ENCODE measurements at places on chromosomes 13 and 19.

DNA sequence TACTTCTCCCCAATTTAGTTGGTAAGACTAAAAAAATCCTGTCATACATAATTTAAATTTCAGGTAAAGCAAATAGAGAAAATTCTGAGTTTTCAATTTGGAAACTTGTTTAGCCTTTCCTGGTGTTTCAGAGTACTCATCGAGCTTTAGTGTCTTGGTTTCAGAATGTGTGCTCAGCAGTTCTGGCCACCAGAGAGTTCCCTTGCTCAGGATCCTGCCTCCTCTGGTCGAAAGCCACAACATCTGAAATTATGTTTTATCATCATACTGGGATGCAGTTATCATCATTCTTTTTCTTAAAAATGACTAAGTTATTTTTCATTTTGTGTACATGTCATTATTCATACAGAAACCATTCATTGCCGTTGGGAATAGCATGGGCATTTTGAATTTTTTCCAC lies 263.2 kb upstream of the SPRY2 start:
- no peak for DNase-seq

- no peak for DNase-seq
These were observed 68.6 kb downstream of the FOXO1 start for GRCh38 chr13:40597735-40598365.

DNA sequence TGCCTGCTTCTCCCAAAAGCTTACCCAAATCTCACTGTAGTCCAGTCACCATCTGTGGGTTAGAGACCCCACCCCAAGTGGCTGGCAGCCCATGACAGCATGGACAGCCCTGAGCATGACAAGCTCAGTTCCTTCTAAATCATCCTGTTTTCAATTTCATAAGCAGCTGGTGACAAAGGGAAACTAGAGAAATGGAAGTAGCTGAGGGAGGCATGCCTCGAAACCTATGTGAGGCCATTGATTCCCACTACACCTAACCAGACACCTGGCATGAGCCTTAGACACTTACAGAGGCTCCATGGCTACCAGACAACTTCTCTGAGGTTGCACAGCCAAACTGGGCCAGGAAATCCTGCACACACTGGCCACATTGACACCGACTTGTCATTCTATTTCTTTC lies 56.2 kb downstream of the ABCC4 start:
- no peak for DNase-seq

- no peak for DNase-seq
These were observed 53.3 kb upstream of the SLITRK1 start for GRCh38 chr13:83935566-83935965.

- no peak for DNase-seq
These were observed 3.8 kb downstream of the GARIN5B start for GRCh38 chr19:55358943-55359908.

DNA sequence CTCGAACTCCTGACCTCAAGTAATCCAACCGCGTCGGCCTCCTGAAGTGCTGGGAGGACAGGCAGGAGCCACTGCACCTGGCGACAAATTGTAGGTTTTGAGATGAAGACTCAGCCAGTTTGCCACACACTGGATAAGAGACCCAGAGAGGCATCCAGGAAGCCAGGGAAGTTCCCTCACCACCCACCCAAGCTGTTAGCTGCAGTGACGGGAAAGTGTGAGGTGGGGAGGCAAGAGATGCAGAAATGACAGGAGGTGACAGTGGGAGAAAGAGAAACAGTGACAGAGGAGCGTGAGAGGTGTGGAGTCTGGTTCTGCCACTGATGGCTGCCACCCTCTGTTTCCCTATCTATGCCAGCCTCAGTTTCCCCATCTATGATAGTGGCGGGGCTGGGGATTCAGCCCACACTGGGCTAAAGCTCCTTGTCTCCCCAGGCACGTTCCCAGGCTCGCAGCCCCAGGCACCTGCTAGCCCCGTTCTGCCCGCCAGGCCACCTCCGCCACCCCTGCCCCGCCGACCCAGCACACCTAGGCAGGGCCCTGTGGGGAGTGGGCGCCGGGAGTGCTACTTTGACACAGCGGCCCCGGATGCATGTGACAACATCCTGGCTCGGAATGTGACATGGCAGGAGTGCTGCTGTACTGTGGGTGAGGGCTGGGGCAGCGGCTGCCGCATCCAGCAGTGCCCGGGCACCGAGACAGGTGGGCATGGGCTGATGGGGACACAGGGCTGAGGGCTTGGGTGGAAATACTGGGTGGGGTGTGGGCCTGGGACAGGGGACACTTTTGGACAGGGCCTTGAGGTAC lies 21.0 kb downstream of the LTBP4 start:
- no peak for DNase-seq

GRCh38 chr13:49774376-49775005 lies 18.0 kb downstream of the KPNA3 start:
- no peak for DNase-seq

DNA sequence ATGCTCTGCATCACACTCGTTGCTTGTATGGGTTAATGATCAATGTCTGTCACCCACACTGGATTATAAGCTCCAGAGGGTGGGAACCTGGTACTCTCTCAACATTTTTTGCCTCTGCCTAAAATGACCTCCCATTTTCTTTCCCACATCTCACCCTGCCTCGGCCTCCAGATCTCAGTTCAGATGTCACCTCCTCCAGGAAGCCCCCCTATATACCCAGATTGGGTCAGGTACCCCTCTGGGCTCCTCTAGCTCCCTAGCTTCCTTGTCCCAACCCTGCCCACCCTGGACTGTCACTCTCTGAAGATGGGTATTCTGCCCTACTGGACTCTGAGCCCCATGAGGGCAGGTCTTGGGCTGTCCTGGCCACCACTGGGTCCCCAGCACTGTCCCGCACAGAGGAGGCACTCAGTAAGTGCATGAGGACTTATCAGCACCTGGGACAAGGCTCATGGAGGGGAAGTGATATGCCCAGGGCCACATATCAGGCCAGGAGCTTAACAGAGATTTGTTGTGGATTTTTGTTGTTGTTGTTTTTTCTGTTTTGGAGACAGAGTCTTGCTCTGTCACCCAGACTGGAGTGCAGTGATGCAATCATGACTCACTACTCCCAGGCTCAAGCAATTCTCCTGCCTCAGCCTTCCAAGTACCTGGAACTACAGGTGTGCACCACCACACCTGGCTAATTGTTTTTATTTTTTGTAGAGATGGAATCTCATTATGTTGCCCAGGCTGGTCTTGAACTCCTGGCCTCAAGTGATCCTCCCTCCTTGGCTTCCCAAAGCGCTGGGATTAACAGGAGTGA lies 23.8 kb downstream of the PRKD2 start:
- no peak for DNase-seq

Measured in CD4-positive, alpha-beta T cell treated with Interferon alpha-2 for 1 hour (primary cell).